ENCODE measurements at places on chromosomes 16 and 17. TPM values are rescaled to one million over a fixed set of nuclear protein-coding genes. Genes with fewer than 3 reads are reported as not detected.

The CCDC144A gene
- 5.4 TPM for total RNA-seq

The QPRT gene
- 3.2 TPM for total RNA-seq

The UBE2O gene
- 52.0 TPM for total RNA-seq

The AANAT gene
- total RNA-seq, result not detected

The GPR139 gene
- not detected for total RNA-seq

The EME1 gene
- total RNA-seq, result 1.3 TPM

The PRAC2 gene
- not detected for total RNA-seq

The PNMT gene
- total RNA-seq, result 1.6 TPM

The DBNDD1 gene
- total RNA-seq, result 7.0 TPM

The SP2 gene
- 5.1 TPM for total RNA-seq

The HOXB8 gene
- not detected for total RNA-seq

The TP53TG3F gene
- not detected for total RNA-seq

The KCNJ16 gene
- not detected for total RNA-seq

The NPIPA7 gene
- 6.6 TPM for total RNA-seq

The RRAD gene
- total RNA-seq, result 8.0 TPM

The ACSM2A gene
- total RNA-seq, result not detected

GRCh38 chr17:35733366-35733765, 1.9 kb downstream of the RASL10B start:
- no peak for DNase-seq

DNA sequence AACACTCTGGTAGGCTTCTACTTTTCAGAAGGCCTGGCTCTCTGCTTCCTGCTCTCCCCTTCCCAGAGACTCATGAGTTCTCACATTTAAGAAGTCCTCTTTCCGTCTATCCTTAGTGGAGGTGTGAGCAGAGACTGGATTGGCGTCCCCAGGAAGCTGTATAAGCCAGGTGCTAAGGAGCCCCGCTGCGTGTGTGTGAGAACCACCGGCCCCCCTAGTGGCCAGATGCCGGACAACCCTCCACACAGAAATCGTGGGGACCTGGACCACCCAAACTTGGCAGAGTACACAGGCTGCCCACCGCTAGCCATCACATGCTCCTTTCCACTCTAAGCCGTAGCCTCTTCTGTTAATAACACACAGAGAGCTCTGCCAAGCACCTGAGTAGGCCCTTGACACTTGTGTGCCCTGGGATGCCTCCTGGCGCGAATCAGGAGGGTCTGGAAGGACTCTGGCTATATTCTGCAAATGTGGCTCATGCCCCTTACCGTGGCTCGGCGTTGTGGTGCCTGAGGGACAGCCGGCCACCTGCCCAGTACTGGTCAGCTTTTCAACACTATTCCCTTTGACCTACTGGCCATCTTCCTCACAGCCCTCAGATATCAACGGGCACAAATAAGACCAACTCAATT, 13.9 kb downstream of the CYB5D2 start:
- DNase-seq, result no peak

- no peak for DNase-seq
Measured at GRCh38 chr16:31452631-31453106, 6.6 kb upstream of the ARMC5 start.

DNA sequence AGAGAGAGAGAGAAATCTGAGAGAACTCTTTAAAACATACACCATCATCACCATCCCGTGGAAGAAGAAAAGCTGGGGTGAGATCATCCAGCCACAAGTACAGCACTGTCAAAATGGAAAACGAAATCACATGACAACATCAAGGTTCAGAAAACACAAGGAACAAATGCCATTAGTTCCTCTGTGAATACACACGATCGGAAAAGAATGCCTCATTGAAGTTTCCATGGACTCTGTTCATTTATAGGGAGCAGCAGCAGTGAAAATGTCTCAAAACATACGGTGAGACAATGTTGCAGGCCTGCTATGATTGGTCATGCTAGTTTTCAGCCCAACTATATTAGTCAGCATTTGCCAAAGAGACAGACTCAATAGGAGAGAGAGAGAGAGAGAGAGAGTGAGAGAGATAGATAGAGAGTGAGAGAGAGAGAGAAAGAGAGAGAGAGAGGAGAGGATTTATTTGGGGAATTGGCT, 4.4 kb downstream of the CFAP97D1 start:
- DNase-seq, result no peak

DNA sequence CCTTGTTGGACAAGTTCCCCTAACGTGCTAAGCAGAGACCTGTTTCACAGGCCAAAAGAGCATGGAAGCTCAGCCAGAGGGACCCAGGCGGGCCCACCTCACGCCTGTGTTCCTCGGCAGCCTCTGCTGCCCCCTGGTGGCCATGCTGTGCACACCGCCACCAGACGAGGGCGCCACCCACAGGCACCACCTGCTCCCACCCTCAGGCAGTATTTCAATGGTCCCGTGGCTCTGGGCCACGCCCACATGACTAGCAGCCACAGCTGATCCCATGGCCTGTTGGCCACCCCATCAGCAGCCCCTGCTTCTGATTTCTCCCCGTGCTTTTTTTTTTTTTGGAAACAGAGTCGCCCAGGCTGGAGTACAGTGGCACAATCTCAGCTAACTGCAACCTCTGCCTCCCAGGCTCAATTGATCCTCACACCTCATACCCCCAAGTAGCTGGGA, 18.9 kb downstream of the MPG start:
- DNase-seq, result peak; percentile 91

GRCh38 chr16:17930280-17930679, 406.3 kb downstream of the NPIPA8 start:
- no peak for DNase-seq

- no peak for DNase-seq
Measured at GRCh38 chr16:30588651-30589050, 3.2 kb upstream of the ZNF785 start.

GRCh38 chr17:41098481-41098880, 539 bp upstream of the KRTAP4-8 start:
- DNase-seq, result no peak

- no peak for DNase-seq
Measured at GRCh38 chr17:65028545-65028843, 28.0 kb downstream of the GNA13 start.

- DNase-seq, result no peak
Measured at GRCh38 chr17:2978991-2979390, 84.4 kb downstream of the OR1D5 start.

GRCh38 chr16:945271-946047, 25.3 kb downstream of the LMF1 start:
- DNase-seq, result no peak

GRCh38 chr17:76883744-76884525, 15.7 kb downstream of the MGAT5B start:
- no peak for DNase-seq

DNA sequence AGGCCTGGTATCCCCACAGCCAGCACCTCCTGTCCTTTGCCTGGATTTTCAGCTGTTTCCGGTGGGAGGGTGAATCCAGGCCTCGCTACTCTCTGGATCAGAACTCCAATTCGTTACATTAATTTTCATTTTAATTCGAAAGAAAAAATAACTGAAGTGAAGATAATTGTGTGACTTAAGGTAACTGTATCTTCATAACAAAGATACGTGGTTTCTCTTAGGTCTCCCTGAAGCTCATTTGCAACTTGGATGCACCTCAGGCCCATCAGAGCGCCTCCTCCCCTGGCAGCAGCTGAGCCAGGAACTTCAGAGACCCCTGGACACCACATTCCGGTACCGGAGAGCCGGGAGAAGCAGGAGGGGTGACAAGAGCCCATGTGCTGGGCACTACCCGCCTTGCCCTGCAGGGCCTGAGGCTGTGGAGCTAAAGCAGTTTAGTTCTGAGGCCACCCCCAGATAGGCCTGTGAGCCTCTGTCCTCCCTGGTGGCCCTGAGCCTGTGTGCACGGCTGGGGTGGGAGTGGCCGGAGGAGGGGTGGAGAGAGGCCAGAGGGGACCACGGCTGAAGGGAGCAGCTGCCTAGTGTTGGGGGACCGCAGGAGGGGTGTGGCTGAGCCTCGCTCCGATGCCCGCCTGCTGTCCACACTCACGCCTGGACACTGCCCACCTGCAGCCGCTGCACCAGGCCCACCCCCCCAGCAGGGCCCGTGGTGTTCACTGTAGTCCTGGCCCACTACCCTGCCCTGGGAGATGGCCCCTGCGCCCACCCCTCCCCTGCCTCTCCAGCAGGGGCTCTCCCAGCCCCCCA, 11.4 kb upstream of the DUS1L start:
- no peak for DNase-seq

GRCh38 chr16:87838643-87839541, 30.4 kb downstream of the SLC7A5 start:
- DNase-seq, result no peak

- DNase-seq, result no peak
Measured at GRCh38 chr16:51261919-51262318, 110.8 kb upstream of the SALL1 start.

DNA sequence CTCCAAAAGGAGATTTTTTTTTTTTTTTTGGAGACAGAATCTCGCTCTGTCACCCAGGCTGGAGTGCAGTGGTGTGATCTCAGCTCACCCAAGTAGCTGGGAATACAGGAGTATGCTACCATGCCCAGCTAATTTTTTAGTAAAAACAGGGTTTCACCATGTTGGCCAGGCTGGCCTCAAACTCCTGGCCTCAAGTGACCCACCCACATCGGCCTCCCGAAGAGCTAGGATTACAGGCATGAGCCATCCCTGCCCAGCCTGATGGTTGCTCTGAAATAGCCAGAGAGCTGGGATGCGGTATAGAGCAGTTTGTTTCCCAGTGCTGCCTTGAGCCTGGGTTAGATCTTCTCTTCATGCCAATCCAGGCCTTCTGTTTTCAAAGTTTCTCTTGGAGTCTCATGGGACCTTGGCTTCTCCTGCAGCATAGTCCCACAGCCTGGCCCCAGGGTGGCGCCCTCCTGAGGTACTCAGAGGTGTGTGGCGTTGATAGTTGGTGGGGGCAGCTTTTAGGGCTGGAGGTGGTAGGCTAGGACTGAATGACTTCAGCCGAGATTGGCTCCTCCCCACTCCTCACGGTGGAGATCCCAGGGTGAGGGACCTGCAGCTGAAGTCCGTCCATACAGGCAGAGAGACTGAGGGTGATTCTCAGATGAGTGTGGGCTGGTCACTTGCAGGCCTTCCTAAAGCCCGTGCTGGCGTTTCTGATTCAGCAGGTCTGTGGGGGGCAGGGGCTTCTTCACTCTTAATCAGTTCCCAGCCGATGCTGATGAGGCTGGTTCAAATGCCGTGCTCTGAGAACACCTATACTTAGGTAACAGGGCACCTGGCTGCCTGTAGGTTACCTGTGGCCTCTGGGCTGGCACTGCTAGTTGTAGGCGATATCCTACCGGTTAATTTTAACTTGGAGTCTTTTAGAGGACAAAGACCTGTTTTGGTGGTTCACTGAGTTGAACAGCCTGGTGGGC, 52.0 kb downstream of the TNFRSF13B start:
- peak; percentile 76 for DNase-seq

DNA sequence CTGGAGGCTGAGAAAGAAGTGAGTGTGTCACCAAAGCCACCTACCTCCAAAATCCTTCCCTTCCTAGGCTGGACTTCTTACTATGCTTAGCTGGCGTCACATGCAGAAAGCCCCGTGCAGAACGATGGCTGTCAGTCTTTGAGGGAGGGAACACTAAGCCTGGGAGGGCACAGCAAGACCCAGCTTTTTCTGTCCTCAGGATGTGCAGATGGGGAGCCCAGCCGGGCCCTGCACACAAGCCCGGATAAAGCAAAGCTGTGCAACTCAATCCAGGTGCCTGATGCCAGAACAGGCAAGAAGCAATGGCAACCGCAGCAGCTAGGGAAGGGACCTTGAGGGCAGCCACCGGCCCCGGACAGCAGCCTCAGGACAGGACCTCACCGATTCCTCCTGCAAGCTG, 13.9 kb upstream of the USP36 start:
- DNase-seq, result no peak

GRCh38 chr17:13306310-13306962, 288.6 kb upstream of the ELAC2 start:
- no peak for DNase-seq

- DNase-seq, result no peak
Measured at GRCh38 chr16:8388684-8389083, 201.6 kb downstream of the TMEM114 start.

GRCh38 chr17:77666881-77667395, 291.6 kb upstream of the TNRC6C start:
- no peak for DNase-seq

DNA sequence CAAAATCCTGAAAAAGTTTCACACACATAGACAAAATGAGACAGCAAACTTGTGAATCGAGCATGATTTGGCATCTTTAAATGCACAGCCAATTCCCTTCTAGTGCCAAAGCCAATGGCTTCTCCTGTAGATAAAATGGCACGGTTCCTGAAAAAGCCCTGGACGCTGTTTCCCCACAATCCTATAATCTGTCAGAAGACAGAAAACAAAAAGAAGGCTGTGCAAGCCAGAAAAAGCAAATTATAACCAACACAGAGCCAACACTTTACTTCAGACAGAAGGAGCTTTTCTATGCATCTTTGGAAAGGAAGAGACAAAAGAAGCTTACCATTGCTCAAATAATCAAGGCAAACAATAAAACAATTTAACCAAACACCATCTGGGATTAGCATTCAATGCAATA, 23.8 kb downstream of the FAM222B start:
- DNase-seq, result no peak

- no peak for DNase-seq
Measured at GRCh38 chr16:87051526-87052320, 265.5 kb downstream of the C16orf95 start.

Measured in lower leg skin (tissue), 4 donors.